Pancreas (tissue), 10 donors: ENCODE measurements at places on chromosomes 16 and 17. TPM values are rescaled to one million over a fixed set of nuclear protein-coding genes. Genes with fewer than 3 reads are reported as not detected.
A peak's percentile ranks its signal among the peaks of the same experiment; 100 is the strongest.

GRCh38 chr16:13448346-13448745 lies 471.6 kb upstream of the ERCC4 start:
- H3K4me3 ChIP-seq, result no peak overlapping the region
- no peaks in the 10 kb centered on the region for H3K36me3 ChIP-seq
- no peak overlapping the region for H3K27ac ChIP-seq
- H3K4me1 ChIP-seq, result no peaks in the 10 kb centered on the region
- H3K27me3 ChIP-seq, result no peaks in the 10 kb centered on the region

GRCh38 chr16:89153848-89154271 lies 17.7 kb upstream of the CDH15 start:
- no peak overlapping the region for H3K4me3 ChIP-seq
- no peak for DNase-seq
- no peak overlapping the region for H3K27ac ChIP-seq
- no peaks in the 10 kb centered on the region for H3K27me3 ChIP-seq
- no peaks in the 10 kb centered on the region for H3K36me3 ChIP-seq

DNA sequence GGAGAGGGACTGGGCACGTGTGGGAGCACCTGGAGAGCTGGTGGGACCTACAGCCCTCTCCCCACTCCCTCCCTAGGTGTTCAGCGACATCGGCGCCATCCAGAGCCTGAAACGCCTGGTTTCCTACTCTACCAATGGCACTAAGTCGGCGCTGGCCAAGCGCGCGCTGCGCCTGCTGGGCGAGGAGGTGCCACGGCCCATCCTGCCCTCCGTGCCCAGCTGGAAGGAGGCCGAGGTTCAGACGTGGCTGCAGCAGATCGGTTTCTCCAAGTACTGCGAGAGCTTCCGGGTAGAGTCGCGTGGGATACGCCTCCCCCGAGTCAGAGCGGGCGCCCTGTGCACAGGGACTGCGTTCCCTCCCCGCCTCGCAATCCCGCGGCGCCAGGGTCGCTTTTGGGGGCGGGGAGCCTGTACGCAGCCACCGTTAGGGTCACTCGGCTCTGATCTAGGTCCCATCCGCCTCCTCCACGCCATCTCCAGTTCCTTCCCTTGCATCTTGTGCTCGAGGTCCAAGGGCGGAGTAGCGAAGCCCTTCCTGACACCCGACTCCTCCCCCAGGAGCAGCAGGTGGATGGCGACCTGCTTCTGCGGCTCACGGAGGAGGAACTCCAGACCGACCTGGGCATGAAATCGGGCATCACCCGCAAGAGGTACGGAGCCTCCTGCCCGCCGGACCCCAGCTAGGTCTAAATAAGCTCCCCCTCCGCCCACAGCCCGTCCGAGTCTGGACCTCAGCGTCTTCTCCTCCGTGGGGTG lies 13.0 kb downstream of the SARM1 start:
- DNase-seq, result peak; percentile 96
- H3K27me3 ChIP-seq, result no peaks in the 10 kb centered on the region
- H3K27ac ChIP-seq, result peak overlapping the region; percentile 51

- H3K4me1 ChIP-seq, result no peaks in the 10 kb centered on the region
- H3K27me3 ChIP-seq, result no peaks in the 10 kb centered on the region
- no peaks in the 10 kb centered on the region for H3K36me3 ChIP-seq
- DNase-seq, result peak; percentile 28
- H3K27ac ChIP-seq, result peak overlapping the region; percentile 22
- H3K4me3 ChIP-seq, result no peak overlapping the region
Measured at GRCh38 chr17:58335061-58335731, 6.6 kb upstream of the TSPOAP1 start.

- no peak overlapping the region for H3K27ac ChIP-seq
- no peaks in the 10 kb centered on the region for H3K4me1 ChIP-seq
- H3K27me3 ChIP-seq, result no peaks in the 10 kb centered on the region
- H3K36me3 ChIP-seq, result no peaks in the 10 kb centered on the region
Measured at GRCh38 chr17:14396547-14396946, 95.7 kb downstream of the HS3ST3B1 start.

GRCh38 chr16:57604177-57604576 lies 24.3 kb upstream of the ADGRG1 start:
- no peak overlapping the region for H3K27ac ChIP-seq
- H3K36me3 ChIP-seq, result no peaks in the 10 kb centered on the region
- H3K4me1 ChIP-seq, result peaks cover 50% of the 10 kb centered on the region
- no peak overlapping the region for H3K4me3 ChIP-seq
- DNase-seq, result no peak

DNA sequence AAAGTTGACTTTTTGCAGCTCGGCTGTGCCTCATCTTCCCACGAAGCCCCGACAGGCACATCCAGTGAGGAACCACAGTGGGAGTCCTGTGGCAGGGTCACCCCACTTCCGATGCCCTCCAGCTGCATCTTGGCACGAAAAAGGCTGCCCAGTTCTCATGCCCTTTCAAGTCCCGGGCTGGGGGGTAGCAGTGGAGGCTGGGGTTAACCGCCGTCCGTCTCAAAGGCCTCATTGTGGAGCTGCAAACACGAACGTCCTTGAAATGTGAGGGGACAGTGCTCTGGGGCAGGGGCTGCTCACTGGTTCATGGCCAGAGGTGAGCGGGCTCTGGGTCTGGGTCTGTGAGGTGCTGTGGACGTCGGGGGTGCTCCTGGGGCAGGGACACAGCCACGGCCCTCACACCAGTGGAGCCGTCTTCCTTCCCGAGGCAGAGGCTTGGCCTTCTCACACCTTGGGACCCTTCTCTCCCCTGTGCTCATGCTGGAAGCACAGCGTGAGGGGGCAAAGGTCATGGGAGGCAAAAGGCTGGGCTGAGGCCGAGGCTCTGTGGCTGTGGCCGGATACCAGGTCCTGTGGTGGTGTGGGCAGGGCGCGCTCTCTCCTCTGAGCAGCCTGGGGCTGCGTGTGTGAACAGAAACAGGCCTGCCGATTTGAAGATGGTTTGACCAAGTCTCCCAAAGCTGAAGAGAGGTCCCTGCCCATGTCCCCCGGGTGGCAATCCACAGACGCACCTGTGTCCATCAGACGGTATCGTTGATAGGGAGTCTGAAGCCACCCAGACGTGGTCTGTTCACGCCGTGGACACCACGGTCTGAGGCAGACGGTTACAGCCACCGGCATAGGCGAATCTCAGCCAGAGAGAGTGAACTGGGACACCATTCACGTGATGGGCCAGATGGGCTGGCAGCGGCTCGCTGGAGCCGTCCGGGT lies 3.1 kb upstream of the MC1R start:
- no peak for DNase-seq
- H3K36me3 ChIP-seq, result peaks cover 2% of the 10 kb centered on the region
- H3K27ac ChIP-seq, result no peak overlapping the region
- H3K4me1 ChIP-seq, result peaks cover 9% of the 10 kb centered on the region
- no peaks in the 10 kb centered on the region for H3K27me3 ChIP-seq

DNA sequence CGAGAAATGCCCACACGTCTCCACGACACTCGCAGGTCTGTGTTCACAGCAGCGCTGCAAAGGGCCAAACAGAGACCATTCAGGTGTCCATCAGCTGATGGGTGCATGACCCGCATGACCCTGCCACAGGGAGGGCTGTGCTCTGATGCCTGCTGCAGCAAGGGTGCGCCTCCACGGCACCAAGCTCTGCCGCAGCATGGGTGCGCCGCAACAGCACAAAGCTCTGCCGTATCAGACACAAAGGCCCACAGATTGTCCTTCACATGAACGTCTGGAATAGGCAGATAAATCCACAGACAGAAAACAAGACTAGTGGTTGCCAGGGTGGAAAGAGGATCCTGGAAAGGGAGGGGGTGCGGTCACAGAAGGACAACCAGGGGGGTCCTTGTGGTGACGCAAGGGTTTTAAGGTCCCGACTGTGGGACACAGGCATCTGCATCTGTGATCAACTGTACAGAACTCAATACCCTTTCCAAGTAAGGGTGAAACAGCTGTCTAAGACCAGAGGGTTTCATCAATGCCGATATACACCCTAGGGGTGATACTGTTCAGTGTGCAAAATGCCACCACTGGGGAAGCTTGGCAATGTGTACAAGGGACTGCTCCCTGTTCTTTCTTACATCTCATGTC lies 121.0 kb downstream of the ANKRD11 start:
- peak; percentile 47 for DNase-seq
- H3K27me3 ChIP-seq, result no peaks in the 10 kb centered on the region
- H3K4me1 ChIP-seq, result peaks cover 2% of the 10 kb centered on the region
- H3K36me3 ChIP-seq, result no peaks in the 10 kb centered on the region
- H3K4me3 ChIP-seq, result no peak overlapping the region

GRCh38 chr16:31471875-31472708 lies at the start of gene TGFB1I1:
TSS of gene TGFB1I1 (plus strand) at chr16:31472152. CDS start at chr16:31472189, 37 bp downstream.
- H3K27ac ChIP-seq, result no peak within 1 kb of the TSS
- H3K4me3 ChIP-seq, result peak within 1 kb of the TSS; percentile 12
- no peak for DNase-seq
- no peaks in the 10 kb centered on the region for H3K36me3 ChIP-seq
- peaks cover 7% of the 10 kb centered on the region for H3K4me1 ChIP-seq
- no peaks in the 10 kb centered on the region for H3K27me3 ChIP-seq

DNA sequence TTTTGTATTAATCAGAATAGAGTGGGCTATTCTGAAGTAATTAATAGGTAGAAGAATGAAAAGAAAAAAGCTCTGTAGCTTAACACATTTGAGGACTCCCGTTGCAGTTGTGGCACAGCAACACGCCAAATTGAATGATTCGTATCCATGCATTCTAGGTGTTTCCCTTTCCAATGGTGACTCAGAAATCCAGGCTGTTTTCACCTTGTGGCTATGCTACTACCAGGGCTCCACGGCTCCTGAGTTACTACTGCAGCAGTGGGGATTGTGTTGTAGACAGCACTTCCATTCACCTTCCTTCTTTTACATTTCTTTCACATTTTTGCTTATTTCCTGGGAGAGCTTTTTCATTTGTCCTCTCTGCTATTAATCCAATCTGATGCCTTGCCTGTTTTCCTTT lies 1616.4 kb downstream of the CDH8 start:
- H3K27me3 ChIP-seq, result no peaks in the 10 kb centered on the region
- H3K36me3 ChIP-seq, result no peaks in the 10 kb centered on the region
- no peak overlapping the region for H3K4me3 ChIP-seq

DNA sequence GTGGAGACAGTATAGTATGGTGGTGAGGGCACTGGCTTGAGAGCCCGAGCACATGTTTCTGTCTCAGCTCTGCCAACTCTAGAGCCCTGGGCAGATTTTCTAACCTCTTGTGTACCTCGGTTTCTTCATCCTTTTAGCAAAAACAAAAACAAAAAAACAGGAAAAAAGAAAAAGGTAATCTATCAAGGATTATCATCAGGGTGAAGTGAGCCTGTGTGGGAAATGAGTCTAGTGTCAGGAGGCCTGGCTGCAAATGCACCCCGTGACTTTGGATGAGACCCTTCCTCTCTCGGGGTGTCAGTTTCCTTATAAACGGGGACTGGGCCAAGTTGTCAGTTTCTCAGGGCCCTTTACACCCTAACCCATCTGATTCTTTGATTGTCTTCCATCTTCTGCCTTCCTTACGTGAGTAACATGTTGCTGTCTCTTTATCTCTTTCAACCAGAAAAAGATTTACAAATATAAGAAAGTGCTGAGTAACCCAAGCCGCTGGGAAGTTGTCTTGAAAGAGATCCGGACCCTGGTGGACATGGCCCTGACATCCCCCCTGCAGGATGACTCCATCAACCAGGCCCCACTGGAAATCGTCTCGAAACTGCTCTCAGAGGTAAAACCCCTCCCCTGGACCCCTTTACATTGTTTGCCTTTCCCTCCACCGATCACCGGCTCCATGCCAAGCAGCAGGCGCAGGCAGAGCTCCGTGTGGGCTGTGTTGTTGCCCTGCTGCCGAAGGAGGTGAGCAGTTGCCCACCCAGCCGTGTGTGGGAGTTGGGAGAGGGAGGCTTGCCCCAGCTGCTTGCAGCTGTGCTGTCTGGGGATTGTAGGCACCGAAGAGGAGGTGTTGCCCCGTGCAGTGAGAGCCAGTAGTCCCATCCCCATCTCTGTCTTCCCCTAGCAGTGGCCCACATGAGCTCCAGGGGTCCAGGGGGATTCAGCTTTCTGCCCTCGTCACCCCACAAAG lies 127.1 kb upstream of the PLCG2 start:
- H3K36me3 ChIP-seq, result no peaks in the 10 kb centered on the region
- H3K4me3 ChIP-seq, result no peak overlapping the region
- no peaks in the 10 kb centered on the region for H3K4me1 ChIP-seq
- H3K27me3 ChIP-seq, result no peaks in the 10 kb centered on the region
- DNase-seq, result no peak

GRCh38 chr16:4247460-4247784 lies 5.5 kb upstream of the SRL start:
- no peaks in the 10 kb centered on the region for H3K27me3 ChIP-seq
- H3K36me3 ChIP-seq, result no peaks in the 10 kb centered on the region
- H3K27ac ChIP-seq, result no peak overlapping the region
- no peaks in the 10 kb centered on the region for H3K4me1 ChIP-seq
- DNase-seq, result no peak

DNA sequence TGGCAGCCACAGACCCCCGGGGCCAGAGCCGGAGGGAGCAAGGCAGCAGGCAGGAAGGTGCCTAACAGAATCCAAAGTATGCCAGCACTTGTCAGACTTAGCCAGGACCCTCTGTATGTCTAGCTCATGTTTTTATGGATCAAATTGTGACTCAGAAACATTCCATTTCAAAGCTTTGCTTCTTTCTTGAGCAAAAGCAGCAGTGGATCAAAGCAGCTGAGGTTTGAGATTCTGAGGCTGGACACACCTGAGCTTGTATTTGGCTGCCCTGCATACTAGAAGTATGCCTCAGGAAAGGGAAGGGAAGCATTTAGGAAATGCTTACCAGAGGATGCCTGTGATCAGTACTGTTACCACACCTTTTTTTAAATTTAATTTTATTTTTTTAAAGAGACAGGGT lies 5.7 kb upstream of the MYO1C start:
- H3K27me3 ChIP-seq, result no peaks in the 10 kb centered on the region
- H3K27ac ChIP-seq, result no peak overlapping the region
- H3K36me3 ChIP-seq, result no peaks in the 10 kb centered on the region
- no peak for DNase-seq
- no peak overlapping the region for H3K4me3 ChIP-seq
- no peaks in the 10 kb centered on the region for H3K4me1 ChIP-seq

HS3ST3A1 gene
- polyA plus RNA-seq, result 0.05 TPM

CTRB1 gene
- polyA plus RNA-seq, result 23,150 TPM

TP53TG3D gene
- polyA plus RNA-seq, result 0.30 TPM

CBX8 gene
- 5.2 TPM for polyA plus RNA-seq

ADAD2 gene
- 3.8 TPM for polyA plus RNA-seq

PTGES3L gene
- 1.0 TPM for polyA plus RNA-seq

KRTAP9-2 gene
- polyA plus RNA-seq, result not detected

ACSM3 gene
- polyA plus RNA-seq, result 50.0 TPM

HOXB13 gene
- polyA plus RNA-seq, result not detected
